IgD-negative memory B cell (primary cell): ENCODE measurements at places on chromosomes 12 and 14. TPM values are rescaled to one million over a fixed set of nuclear protein-coding genes. Genes with fewer than 3 reads are reported as not detected.

ZDHHC22 gene
- polyA plus RNA-seq: not detected

MAP1LC3B2 gene
- 6.9 TPM for polyA plus RNA-seq

HIF1A gene
- polyA plus RNA-seq: 88.0 TPM

ANG gene
- polyA plus RNA-seq: 9.9 TPM

CLEC1B gene
- not detected for polyA plus RNA-seq

ZFHX2 gene
- polyA plus RNA-seq: 0.26 TPM

COX8C gene
- polyA plus RNA-seq: not detected

PLEKHD1 gene
- polyA plus RNA-seq: 0.11 TPM

DAD1 gene
- 420 TPM for polyA plus RNA-seq

CFAP54 gene
- 0.13 TPM for polyA plus RNA-seq

C12orf56 gene
- not detected for polyA plus RNA-seq

PKP2 gene
- 0.43 TPM for polyA plus RNA-seq

DACT1 gene
- polyA plus RNA-seq: 0.25 TPM

PRR4 gene
- polyA plus RNA-seq: 3.5 TPM

TMEM119 gene
- polyA plus RNA-seq: 0.33 TPM

TROAP gene
- not detected for polyA plus RNA-seq

GALNT8 gene
- 0.48 TPM for polyA plus RNA-seq

BEST3 gene
- not detected for polyA plus RNA-seq

MANSC4 gene
- 0.45 TPM for polyA plus RNA-seq

NELL2 gene
- polyA plus RNA-seq: 5.2 TPM

CALM1 gene
- polyA plus RNA-seq: 1,383 TPM

ACOT6 gene
- polyA plus RNA-seq: not detected

KRT6B gene
- not detected for polyA plus RNA-seq

ACSM4 gene
- not detected for polyA plus RNA-seq

ADSS1 gene
- not detected for polyA plus RNA-seq

PLEKHG7 gene
- polyA plus RNA-seq: 12.0 TPM

PIWIL1 gene
- not detected for polyA plus RNA-seq

ANO4 gene
- polyA plus RNA-seq: not detected

ALDH1L2 gene
- 0.10 TPM for polyA plus RNA-seq

PRKCH gene
- polyA plus RNA-seq: 9.6 TPM

G2E3 gene
- polyA plus RNA-seq: 20.4 TPM

TPH2 gene
- polyA plus RNA-seq: not detected

PTHLH gene
- not detected for polyA plus RNA-seq

SLC35E3 gene
- polyA plus RNA-seq: 15.2 TPM

EML5 gene
- polyA plus RNA-seq: 0.61 TPM

ZNF385A gene
- polyA plus RNA-seq: 4.2 TPM

CDKL1 gene
- polyA plus RNA-seq: 7.1 TPM

SERPINA1 gene
- polyA plus RNA-seq: 1.4 TPM

PLEKHH1 gene
- not detected for polyA plus RNA-seq

GPR162 gene
- polyA plus RNA-seq: not detected

DBX2 gene
- not detected for polyA plus RNA-seq

LETMD1 gene
- polyA plus RNA-seq: 25.7 TPM

SMOC1 gene
- not detected for polyA plus RNA-seq

KITLG gene
- not detected for polyA plus RNA-seq

ASIC1 gene
- not detected for polyA plus RNA-seq

CDK4 gene
- polyA plus RNA-seq: 77.4 TPM

KRT72 gene
- polyA plus RNA-seq: not detected

USP44 gene
- polyA plus RNA-seq: 5.5 TPM

ATL1 gene
- 4.1 TPM for polyA plus RNA-seq

CRACR2A gene
- 10.1 TPM for polyA plus RNA-seq

NPAS3 gene
- not detected for polyA plus RNA-seq

PRH2 gene
- not detected for polyA plus RNA-seq

HCAR2 gene
- polyA plus RNA-seq: not detected

SPTSSA gene
- polyA plus RNA-seq: 15.1 TPM

HOXC13 gene
- not detected for polyA plus RNA-seq

TSHR gene
- polyA plus RNA-seq: not detected
